Coronary artery (tissue), 2 donors: ENCODE measurements at places on chromosomes 11 and 22.

- DNase-seq: peak; percentile 85
These were observed 20.7 kb downstream of the ATG16L2 start for GRCh38 chr11:72834905-72835304.

DNA sequence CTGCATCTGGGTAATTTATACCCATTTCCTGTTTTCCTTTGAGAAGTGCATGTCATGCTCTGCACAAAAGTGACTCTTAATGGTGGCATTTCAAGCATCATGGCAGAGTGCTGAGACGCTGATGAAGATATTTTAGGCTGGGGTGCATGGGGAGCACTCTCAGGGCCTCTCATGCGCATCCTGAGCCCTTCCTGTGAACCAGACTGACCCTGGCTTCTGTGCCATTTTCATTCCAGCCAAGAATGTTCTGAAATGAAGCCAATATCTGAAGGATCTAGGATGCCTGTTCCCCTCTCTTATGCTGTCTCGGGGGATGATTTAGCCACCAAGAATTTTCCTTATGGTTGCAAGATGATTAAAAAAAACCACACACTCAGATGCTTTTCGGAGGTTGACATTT is 61.5 kb downstream of the MIAT start:
- no peak for DNase-seq

DNA sequence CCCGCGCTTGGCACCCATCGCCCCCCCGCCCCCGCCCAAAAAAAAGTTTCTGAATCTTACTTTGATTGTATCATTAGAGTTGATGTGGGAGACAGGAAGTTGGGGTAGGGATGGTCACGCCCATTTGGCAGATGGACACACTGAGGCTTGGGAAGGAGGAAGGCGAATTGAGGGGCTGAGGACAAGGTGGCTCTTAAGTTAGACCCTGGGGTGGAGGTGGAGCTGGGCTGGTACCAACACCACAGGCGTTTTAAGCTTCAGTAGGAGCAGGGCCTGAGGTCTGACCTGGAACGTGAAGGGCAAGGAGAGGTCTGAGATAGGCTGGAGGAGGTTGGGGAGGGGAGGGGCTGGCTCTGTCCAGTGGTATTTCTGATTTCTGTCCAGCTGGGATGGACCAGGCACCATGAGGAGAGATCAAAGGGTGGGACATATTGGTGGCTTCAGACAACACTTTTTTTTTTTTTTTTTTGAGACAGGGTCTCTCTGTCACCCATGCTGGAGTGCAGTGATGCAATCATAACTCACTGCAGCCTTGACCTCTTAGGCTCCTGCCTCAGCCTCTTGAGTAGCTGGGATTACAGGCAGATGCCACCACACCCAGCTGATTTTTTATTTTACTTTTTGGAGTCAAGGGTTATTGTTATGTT is 799 bp upstream of the CDC42BPG start:
- DNase-seq: no peak

GRCh38 chr22:33766091-33766490 is 154.2 kb downstream of the LARGE1 start:
- DNase-seq: no peak

GRCh38 chr11:70314730-70315129 is 44.2 kb downstream of the PPFIA1 start:
- DNase-seq: no peak

GRCh38 chr11:131064373-131064991 is 148.2 kb upstream of the SNX19 start:
- DNase-seq: no peak

DNA sequence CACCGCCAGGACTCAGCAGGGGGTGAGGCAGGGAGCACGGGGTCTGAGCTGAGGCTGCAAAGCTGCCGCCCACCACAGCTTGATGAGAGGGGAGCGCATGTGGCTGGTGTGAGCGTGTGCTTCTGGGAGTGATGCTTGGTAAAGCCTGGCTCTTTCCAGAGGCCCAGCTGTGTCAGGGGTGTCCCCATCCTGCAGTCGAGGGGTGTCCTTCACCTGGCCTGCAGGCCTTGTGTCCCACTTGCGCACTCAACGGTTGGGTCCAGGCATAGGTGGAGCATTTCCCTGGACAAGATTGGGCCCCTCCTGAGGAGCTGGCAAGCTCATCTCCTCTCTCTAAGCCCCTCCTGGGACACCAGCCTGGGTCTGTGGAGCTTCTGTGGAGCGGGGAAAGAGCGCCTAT is 273.9 kb downstream of the TBC1D22A start:
- no peak for DNase-seq

DNA sequence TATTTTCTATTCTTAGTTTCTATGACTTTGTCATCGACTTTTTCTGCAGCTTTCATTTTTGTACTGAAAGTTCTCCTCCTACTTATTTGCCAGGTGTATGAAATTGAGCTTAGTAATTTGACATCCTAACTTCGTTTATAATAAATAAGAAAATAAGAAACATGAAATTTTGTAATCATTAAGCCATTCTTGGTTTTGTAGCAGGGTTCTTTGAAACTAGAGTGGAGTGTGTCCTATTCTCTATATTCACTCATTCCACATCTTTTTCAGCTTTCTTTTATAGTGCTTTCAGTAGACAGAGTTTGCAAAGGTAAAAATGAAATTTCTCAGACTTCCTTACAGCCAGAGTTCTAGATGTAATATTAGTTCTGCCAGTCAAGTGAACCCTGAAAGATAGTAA is 47.8 kb downstream of the FANCF start:
- DNase-seq: no peak

DNA sequence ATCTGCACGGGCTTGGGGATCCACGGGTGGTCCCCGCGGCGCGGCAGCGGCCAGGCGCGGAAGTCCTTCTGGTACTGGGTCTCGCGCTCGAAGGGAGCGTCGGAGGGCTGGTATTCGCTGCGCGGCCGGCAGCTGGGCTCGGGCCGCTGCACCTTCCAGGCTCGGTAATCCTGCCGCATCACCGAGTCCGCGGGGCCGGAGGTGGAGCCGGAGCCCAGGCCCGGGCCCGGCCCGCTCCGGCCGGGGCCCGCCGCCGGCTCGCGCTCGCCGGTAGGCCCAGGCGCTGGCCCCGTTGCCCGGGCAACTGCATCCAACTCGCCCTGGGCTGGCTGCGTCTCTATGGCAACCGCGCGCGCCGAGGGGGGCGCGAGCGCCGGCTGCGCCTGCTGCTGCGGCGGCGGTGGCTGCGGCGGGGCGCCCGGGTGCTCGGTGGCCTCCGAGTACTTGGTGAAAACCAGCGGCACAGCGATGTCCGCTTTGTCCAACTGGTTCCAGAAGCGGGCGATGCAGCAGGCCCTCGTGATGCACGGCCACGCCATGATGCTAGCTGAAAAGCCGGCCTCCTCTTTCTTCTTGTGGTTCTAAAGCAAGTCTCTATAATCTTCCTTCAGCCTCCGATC is 897 bp downstream of the MAP6 start:
- DNase-seq: no peak

DNA sequence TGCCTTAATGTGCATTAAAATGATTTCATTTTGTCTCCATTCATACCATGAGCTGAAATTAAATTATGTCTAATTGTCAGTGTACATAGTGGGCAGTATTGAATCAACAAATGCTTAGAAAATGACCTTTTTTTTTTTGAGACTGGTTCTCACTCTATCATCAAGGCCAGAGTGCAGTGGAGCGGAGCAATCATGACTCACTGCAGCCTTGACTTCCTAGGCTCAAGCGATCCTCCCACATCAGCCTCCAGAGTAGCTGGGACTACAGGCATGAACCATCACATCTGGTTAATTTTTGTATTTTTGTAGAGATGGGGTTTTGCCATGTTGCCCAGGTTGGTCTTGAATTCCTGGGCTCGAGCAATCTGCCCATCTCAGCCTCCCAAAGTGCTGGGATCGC is 117.0 kb upstream of the BLID start:
- no peak for DNase-seq

- DNase-seq: no peak
These were observed 56.8 kb upstream of the FADD start for GRCh38 chr11:70146299-70146698.

DNA sequence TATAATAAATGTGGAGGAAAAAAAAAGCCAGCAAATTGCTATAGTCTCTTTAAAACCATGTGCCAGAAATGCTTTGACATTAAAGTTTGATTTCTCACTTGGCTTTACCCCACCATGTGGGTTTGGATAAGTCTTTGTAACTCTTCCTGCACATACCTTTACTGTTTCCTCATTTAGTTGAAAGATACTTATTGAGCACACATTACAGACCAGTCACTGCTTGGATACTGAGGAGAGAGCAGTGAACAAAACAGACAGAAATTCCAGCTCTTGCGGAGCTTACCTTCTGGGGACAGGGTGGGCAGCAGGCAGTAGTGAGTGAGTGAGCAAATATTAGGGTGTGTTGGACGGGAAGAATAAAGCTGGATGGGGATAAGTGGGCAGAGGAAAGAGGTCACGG is 13.7 kb downstream of the PACS1 start:
- no peak for DNase-seq

DNA sequence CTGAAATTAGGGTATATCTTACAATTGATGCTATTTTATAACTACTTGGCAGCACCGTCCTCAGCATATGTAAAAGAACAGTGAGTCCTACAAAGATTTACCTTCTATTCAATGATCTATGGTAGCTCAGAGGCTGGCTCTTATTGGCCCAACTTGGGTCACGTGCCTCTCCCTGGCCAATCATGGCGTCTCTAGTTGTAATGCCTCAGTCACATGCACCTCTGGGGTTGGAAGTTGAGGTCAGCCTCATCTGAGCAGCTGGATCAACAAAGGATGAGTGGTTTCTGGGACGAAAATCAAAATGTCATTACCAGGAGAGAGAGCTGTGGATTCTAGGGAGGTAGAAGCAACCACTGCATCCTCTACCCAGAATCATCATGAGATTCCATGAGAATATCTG is 22.9 kb upstream of the ASPHD2 start:
- no peak for DNase-seq

- no peak for DNase-seq
These were observed 1555.9 kb upstream of the RAG2 start for GRCh38 chr11:38153985-38154384.

DNA sequence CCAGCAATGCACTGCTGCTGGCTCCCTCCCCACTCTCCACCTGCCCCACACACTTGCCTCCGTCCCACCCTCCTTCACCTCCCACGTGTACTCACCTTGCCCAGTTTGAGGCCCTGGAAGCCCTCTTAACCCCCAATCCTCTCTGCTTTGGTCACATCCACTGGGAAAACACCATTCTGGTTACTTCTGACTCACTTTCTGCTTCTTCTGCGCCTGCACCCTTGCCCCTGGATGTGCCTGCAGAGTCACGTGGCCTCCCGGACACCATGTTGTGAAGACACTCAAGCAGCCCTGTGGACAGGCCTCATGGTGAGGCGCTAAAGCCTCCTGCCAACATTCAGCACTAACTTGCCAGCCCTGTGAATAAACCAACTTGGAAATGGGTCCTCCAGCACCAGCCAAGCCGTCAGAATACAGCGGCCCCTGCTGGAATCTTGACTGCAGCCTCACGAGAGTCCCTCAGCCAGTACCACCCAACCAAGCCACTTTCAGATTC is 2.6 kb upstream of the NAALADL1 start:
- no peak for DNase-seq

- no peak for DNase-seq
These were observed 47.7 kb upstream of the DKK3 start for GRCh38 chr11:12056119-12056518.

DNA sequence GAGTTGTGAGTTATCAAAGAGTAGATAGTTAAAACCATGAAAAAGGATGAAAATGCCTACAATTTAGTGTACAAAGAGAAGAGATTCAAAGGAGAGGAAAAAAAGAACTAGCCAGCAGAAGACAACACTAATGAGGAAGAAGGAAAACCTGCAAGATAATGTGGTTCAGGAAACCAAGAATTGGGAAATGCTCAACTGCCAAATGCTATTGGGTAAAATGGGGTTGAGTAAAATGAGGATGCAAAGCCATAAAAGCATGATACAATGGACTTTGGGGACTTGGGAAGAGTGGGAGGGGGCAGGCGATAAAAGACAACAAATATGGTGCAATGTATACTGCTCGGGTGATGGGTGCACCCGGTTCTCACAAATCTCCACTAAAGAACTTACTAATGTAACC is 7.6 kb upstream of the OR52K2 start:
- DNase-seq: no peak

DNA sequence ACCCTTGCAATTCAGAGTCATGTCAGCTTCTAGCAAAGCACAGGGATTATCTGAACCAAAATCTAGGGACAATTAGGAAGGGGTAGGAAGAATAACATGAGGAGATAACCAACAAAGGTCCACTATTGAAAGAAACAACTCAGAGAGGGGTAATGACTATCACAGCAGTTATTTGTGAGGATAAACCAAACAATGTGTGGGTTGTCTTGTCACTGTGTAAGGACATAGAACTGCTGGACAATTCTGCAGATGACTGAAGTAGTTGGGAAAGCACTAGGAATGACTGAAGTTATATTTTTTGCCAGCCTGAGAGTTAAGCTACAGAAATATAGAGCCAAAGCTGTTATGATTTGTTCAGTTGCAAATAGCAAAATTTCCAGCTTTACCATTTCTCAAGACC is 858.4 kb upstream of the CCDC90B start:
- DNase-seq: no peak

- DNase-seq: no peak
These were observed 404.4 kb downstream of the KCNA4 start for GRCh38 chr11:29612423-29612822.

- peak; percentile 73 for DNase-seq
These were observed 5.9 kb upstream of the ATF4 start for GRCh38 chr22:39514373-39514973.

DNA sequence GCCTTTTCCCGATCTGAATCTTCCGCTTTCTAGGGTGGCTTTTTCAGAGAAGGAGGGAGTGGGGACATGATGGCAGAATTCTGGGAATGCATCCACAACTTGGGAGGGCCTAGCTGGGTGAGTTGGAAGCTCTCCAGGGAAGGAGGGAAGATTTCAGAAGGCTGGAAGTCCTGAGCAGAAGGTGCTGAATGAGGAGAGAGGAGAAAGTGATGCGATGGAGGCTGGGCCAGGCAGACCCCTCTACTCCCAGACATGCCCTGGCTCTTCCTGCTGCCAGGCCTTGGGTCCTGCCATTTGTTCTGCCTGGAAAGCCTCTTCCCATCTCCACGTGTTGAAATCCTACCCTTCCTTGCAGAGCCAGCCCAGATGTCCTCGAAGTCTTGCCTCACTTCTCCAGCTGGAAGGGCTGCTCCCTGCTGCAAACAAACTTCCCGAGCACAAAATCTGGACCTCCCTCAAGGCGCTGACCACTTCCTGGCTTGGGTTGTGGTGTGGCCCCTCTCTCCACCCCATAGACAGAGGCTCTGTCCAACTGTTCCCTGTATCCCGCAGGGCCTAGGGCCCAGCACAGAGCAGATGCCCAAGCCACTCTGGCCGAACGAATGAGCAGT is 16.8 kb downstream of the LRRC32 start:
- peak; percentile 90 for DNase-seq

DNA sequence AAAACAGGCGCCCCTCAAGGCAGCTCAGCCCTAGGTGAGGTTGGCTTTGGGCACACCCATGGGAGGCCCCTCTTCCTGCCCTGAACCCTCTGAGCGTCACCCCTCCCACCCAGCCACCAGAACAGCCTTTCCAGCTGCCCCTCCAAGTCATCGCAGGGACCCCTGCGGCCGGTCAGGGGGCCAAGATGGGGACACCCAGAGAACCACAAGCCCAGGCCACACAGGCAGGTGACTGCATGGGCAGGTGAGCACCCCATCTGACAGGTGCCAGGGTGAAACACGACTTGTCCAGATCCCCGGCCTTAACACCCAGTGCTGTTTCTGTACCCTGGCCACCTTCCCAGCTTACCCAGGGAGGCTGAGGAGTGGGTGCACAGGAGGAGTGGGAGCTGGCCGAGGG is 24.6 kb upstream of the GRAMD4 start:
- DNase-seq: no peak

GRCh38 chr11:63767267-63767564 is 1.4 kb downstream of the ZFTA start:
- no peak for DNase-seq
